Activated CD8-positive, alpha-beta memory T cell treated with anti-CD3 and anti-CD28 coated beads for 4 hours (primary cell): ENCODE measurements at places on chromosomes 13 and 19.
A peak's percentile ranks its signal among the peaks of the same experiment; 100 is the strongest.

DNA sequence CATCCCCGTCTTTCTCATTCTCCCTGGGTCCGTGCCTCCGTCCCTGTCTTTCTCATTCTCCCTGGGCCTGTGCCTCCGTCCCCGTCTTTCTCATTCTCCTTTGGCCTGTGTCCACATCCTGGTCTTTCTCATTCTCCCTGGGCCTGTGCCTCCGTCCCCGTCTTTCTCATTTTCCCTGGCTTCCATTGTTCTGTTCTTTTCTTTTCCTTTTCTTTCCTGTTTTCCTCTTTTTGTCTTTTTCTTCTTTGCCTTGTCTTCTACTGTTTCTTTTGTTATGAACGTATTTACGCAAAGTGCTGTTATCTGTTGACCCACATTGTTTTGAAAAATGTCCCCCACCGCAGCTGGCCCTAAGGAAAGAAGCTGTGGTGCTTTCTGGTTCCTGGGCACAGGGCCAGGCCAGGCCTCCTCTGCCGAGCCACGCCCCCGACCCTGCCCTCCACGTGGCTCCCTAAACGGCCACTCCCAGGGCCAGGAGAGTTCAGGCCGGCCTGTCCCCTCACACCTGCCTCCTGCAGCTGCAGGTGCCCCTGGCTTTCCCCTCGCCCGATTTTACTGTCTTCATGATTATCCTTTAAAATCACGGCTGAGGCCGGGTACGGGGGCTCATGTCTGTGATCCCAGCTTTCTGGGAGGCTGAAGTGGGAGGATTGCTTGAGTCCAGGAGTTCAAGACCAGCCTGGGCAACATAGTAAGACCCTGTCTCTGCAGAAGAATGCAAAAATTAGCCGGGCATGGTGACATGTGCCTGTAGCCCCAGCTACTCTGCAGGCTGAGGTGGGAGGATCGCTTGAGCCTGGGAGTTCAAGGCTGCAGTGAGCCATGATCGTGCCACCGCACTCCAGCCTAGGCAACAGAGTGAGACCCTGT is 14.0 kb upstream of the TMPRSS9 start:
- DNase-seq: no peak

DNA sequence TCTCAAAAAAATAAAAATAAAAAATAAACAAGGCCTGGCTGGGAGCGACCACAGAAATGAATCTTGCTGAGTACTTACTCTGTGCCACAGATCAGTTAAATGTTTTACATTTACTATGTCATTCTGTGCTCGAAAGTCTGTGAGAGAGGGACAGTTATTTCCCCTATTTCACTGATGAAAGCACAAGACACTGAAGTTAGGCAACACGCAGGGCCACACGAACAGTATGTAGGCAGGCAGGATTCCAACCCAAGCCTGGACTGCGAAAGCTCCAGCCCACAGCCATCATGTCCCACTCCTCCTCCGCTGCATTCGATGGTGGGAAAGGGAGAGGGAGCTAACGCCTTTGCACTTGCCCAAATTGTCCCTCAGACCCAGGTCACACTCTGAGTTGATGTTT is 34.2 kb downstream of the RUBCNL start:
- DNase-seq: no peak

- no peak for DNase-seq
Measured at GRCh38 chr19:55209693-55210472, 582 bp upstream of the PTPRH start.

DNA sequence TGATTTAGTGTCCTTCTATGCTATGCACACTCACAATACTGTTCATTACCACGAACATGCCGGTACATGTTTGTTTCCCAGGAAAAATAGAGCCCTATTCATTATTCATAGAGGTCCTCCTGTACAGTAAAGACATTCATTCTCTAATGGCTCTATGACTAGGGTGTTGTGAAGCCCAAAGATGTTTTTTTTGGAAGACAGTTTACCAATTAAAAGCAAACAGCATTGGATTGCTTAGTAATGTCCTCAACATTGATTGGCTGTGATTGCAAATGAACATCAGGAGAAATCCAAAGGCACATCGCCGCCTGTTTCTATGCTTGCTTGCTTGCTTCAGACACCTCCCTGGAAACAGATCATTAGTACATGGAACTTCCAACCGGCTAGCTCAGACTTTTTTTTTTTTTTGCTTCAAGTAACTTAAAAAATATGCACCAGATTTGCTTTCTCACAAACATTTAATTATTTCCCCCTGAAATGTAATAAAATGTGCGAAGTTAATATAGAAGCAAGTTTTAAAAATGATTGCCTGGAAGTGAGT is 8.8 kb upstream of the GPC6 start:
- DNase-seq: no peak

DNA sequence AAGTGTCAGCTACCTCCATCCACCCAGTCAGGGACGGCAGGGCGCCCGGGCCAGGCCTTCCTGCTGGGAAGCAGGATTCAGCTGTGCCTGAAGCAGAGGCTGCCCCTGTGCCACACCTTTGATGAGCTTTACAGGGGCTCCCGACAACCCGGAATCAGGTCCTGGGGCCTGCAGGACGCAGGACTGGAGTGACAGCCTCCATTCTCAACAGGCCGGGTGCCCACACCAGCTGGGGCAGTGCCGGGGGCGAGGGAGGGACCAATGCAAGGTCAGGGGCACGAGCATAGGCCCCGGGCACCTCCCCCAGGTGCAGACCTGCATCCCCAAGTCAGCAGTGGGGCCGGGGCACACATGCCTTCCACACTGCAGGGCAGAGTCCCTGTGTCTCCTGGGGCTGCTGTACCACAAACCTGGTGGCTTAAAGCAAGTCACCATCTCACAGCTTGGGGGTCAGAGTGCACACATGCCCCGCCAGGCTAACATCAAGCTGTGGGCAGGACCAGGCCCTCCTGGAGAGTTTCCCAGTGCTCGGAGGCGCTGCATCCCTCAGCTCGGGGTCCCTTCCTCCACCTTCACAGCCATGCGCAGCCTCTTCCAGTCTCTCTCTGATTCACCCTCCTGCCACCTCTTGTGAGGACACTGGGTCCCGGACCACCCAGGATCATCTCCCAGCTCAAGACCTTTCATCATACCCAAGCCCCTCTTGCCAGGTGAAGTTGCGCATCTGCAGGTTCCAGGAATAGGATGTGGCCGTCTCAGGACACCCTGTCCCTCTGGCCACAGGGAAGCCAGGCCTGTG is 13.4 kb downstream of the UBXN6 start:
- DNase-seq: no peak

- DNase-seq: no peak
Measured at GRCh38 chr19:39299404-39299803, 3.2 kb downstream of the IFNL1 start.

DNA sequence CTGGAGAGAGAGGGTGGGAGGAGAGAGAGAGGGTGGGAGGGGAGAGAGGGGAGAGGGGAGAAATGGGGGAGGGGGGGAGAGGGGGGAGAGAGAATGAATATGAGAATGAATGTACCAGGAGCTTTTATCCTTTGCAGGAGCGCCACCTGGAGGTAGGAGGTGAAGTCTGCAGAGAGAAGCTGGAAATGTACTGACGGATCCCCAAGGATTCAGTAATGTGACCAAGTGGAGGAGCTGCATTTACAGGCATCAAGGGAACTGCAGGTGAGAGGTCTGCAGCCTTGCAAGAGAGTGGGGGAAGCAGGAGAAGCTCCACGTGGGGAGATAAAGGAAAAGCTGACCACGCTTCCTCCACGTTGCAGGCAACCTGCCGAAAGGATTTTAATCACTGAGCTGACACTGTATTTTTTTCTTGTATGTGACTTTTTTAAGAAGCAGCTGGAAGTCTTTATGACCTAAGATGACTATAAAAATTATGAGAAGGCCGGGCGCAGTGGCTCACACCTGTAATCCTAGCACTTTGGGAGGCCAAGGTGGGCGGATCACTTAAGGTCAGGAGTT is 33.7 kb downstream of the VSTM1 start:
- DNase-seq: peak; percentile 11
